ENCODE measurements at places on chromosomes 4 and X.
A peak's percentile ranks its signal among the peaks of the same experiment; 100 is the strongest.

DNA sequence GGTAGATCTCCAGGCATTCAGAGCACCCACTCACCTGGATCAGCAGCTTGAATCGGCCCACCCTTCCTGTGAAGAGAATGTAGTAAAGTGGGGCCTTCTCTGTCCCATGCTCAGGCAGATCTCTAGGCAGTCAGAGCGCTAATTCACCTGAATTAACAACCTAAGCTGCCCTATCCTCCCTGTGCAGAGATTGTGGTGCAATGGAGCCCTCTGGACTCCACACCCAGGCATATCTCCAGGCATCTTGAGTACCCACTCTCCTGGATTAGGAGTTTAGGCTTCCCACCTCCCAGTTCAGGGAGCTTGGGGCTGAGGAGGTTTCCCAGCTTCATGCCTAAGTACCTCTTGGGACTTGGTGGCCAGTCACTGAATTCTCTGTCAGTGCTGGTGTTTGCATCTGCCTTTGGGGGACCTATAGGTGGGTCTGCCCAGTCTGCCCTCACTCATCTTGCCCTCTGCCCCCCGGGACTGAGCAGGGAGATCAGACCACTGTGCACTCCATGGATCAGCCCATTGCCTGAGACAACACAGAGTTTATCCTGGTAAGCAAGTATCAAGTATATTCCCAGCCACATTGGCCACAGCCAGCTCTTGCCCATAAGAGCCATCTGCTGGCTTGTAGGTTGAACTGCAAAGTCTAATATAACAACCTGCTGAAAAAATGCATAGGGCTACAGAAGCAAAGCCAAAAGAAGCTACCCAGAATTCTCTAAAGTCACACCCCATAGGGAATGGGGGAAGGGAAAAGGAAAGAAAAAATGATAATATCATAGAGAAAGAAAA is 372.9 kb downstream of the KLHL13 start:
- peak; percentile 2 for DNase-seq

GRCh38 chrX:145630806-145631435 is 186.7 kb upstream of the SLITRK2 start:
- no peak for DNase-seq

GRCh38 chr4:65083076-65083475 is 587.2 kb downstream of the EPHA5 start:
- no peak for DNase-seq

DNA sequence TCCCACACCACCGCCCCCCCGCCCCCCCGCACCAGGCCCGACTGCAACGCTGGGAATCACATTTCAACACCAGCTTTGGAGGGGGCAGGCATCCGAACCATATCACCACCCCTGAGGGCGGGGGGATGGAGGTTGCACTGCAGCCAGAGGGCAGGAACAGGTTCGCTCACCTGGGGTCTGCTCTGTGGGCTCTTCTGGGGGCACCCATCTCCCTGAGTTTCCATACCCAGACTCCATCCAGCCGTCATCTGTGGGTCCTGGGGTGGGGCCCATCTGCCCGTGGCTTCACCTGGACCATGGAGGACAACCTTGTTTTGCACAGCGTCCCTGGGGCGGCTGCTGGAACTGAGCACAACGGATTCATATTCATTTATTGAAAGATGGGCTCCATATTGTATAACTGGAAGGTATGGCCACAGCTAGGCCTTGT is 6.9 kb downstream of the PSAPL1 start:
- no peak for DNase-seq

DNA sequence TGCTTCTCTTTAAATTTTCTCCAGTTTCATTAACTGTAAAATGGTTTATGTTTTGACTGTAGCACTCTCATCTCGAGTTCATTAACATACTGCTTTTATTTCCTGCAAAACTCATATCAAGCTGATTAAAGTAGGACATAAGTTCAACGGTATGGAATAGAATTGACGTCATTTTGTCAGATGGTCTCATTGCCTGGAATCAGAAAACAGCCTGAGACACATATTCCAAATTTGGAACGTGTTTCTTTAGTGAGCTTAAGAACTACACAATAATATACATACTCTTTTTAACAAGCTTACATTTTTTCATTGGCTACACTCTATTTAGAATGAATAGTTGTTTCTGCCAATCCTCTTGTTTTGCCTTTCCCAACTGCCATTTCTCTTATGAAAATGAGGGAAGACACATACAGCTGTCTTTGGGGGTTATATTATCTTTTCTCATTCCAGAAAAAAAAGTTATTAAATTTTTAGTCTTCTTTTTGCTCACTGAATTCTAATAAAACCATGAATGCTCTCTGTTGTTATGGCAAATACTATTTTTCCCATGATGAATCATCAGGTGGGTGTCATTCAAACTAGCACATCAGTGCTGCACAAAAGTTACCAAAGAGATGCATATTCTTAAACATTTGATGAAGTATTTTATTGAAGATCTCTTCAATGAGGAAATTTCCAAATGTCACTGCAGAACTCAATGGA is 162.8 kb downstream of the GABRB1 start:
- no peak for DNase-seq

DNA sequence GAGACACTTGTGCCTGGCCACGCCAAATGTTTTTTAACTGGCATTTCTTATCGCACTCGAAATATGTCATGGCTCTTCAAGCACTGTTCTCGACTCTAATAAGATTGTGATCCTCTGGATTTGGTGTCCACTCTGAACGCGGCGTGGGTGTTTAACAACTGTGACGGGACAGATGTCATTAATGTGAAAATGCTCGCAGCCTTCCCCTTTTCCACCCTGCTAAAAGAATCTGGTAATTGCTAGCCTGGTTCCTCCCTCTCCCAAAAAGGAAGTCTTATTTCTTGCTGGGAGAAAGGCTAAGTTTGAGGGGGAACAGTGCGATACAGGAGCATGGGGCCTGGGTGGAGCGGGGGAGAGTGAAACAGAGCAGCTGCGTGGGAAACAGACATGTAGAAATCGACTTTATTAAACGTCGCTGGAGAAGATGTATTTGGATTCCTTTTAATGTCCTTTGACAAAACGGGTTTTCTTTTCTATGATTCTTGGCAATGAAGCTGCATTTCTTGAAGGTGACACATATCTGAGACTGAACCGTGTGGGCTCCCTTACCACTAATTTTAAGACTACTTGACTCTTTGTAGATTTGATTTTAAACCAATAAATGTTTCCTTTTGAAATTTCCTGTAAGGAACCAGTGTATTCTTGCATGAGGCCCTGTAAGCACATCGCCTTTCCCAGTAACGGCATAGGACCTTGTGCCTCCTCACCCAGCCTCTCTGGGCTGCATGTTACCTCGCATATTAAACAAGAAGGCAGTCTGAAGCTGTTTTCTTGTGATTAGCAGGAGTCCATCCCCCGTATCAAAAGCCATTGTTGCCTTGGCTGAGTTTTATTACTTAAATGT is 17.8 kb downstream of the TBC1D1 start:
- no peak for DNase-seq

GRCh38 chrX:151488677-151489076 is 74.8 kb upstream of the PASD1 start:
- no peak for DNase-seq
